ENCODE measurements at places on chromosomes 12 and 14.

- DNase-seq = no peak
Measured at GRCh38 chr12:58458102-58458501, 462.2 kb downstream of the LRIG3 start.

GRCh38 chr12:53234271-53234914 is 2.4 kb upstream of the RARG start:
- DNase-seq = no peak

GRCh38 chr14:22573804-22574203 is 15.2 kb downstream of the DAD1 start:
- DNase-seq = no peak

DNA sequence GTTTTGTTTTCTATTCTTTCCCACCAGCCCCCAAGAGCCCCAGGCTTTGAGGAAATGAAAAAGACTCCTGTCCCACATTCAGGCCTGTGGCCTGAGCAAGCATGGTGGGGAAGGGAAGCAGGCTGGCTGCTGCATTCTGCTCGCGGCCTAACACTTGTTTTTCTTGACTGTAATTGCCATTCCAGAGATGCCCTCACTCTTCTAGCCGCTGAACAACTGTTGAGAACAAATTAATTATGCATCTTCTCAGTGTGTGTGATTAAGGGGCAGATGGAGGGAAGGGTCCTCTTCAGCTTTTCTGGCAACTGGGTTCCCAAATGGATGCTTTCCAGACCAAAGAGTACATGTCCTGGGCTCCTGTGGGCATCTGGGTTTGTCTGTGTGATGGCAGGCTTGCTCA is 43.3 kb downstream of the ADCK1 start:
- no peak for DNase-seq

- no peak for DNase-seq
Measured at GRCh38 chr14:54207075-54207474, 189.7 kb upstream of the CDKN3 start.

DNA sequence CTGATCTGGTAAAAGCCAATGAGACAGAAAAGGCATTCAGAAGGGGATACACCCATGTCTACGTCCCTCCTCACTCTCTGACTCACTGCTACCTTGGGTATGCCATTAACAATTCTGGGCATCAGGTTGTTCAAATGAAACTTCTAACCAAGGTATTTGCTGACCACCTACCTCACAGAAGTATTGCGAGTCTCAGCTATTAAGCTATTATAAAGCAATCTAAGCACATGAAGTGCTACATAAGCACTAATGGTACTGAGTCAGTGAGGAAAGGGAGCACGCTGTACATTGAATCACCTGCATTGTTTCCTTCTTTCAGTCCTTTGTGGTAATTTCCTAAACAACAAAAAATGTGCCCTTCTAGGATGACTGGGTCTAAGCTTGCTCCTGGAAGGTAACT is 62.8 kb upstream of the CCDC91 start:
- DNase-seq = no peak

GRCh38 chr14:81453166-81453766 is 53.1 kb upstream of the STON2 start:
- no peak for DNase-seq

DNA sequence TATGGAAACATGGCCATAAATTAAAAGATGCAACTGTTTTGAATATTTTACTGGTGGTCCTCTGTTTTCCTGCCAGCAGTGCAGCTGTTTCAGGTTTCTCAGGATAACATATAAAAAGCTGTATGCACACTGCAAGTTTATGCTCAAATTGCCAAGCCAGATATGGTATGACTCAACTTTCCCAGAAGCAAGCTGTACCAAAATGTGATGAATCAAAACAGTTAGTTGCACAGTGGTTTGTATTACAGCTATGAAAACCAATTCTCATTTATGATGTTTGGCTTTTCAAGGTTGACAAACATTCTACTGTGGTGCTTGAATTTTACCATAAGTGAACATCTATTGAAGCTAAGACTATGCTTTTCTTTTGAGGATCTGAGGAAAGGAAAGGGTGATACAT is 15.5 kb downstream of the TRMT5 start:
- DNase-seq = no peak

DNA sequence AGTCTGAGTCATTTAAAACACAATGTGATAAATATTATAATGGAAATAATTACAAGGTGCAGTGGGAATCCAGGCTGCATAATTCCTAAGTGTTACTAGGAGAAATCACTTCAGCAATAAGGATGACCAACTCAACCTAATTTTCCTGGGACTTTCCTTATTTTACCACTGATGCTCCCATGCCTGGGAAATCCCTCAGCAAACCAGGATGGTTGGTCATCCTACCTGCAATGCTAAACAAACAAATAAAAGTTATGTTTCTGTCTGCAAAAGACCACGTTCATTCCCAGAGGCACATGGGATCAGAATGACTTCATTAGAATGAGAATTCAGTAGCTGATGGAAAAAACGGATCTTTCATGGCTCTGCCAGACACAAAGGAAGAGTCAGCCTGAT is 130.8 kb upstream of the RAP1B start:
- DNase-seq = no peak

DNA sequence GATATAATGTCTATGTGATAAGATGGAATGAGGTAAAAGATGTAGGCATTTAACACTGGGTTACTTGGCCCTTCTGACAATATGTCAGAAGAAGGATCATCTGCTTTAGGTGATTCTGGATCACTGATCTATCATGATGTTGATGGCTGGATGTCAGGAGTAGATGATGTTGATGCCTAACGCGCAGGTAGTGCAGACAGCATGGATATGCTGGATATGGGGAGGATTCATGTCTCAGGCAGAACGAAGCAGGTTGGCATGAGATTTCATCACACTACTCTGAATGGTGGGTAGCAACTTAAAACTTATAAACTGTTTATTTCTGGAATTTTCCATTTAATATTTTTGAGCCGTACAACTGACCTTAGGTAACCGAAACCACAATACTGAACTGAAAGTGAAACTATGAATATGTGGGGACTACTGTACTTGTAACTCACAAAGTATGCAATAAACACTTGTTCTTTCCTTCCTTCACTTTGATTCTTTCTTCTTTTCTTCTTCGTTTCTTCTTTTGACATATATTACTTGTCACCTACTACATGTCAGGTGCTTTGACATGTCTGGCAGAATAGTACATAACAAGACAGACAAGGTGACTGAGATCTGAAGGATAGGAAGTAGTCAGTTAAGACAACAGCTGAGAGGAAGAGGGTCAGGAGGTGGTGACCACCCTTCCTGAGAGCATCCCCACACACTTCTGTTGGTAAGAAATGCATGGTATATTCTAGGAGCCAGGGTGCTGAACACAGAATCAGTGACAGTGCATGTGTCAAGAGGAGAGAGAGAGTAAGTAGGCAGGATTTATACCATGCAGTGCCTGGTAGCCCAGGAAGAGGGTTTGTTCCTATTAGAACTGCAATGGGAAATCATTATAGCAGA is 238.8 kb downstream of the PPFIA2 start:
- no peak for DNase-seq

DNA sequence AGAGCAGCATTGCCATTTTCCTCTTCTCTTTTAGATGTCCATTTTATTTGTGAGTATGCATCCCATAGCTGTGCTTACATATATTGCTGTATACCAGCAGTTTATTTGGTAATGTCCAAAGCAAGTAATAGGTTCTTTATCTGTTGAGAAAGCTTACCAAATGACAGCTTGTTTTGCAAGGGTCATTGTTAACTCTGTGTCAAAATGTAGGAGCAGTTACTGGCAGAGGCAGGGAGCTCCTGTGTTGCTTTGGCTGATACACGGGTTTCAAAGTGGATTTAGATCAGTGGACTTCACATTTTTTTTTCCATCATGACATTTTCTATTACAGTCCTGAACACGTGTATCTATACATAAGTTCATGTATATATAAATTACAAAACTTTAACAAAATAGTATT is 38.1 kb upstream of the LRTM2 start:
- DNase-seq = no peak

DNA sequence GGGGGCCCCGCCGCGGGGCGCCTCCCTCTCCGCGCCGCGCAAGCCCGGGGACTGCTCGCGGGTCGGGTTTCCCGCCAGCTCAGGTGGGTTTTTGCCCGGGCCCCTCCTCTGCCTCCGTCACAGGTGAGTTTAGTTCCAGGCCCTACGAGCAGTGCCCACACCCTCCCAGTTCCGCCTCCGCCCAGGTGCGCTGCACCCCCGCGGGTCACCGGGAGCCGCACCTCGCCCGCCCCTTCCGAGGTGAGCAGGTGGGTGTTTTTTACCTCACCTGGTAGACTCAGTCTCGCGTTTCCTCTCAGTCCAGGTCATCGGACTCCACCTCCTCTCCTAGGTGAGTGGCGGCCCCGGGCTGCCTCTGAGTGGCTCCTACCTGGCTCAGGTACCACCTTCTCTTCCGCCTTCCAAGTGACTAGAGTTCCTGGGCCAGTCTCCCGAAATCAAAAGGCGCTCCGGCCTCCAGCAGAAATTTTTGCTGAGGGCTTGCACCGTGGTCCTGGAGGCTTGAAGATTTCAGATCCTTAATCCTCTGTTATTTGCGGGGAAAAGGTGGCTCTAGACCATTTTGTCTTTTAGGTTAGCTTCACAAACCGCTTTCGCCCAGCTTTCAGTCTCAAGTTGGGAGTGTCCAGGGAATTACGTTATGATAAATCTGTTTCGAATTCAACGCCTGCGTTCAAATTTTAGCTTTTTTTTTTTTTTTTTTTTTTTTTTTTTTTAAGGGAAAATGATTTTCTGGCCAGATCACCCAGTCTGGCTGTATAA is at the start of gene TMEM30B:
TSS of gene TMEM30B (minus strand) at position 153 of the 762 bp plus-strand sequence. CDS start 191 bp downstream, outside the sequence.
- peak; percentile 22 for DNase-seq

DNA sequence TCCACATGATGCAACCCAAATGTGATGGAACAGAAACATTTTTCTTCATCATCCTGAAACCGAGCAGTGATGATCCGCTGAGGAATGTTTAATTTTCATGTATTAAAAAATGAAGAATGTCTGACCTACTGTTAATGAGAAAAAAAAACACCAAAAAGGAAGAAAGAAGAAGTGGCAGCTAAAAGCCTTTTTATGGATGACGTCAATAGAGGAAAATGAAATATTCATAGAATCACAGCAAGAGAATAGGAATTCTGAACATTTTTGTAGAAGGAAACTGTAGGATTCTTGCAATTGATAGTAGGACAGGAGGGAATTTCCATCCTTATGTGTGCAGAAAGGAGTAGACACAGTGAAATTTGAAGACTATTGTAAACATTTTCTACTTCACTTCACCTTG is 112.9 kb downstream of the PRKCH start:
- DNase-seq = no peak

DNA sequence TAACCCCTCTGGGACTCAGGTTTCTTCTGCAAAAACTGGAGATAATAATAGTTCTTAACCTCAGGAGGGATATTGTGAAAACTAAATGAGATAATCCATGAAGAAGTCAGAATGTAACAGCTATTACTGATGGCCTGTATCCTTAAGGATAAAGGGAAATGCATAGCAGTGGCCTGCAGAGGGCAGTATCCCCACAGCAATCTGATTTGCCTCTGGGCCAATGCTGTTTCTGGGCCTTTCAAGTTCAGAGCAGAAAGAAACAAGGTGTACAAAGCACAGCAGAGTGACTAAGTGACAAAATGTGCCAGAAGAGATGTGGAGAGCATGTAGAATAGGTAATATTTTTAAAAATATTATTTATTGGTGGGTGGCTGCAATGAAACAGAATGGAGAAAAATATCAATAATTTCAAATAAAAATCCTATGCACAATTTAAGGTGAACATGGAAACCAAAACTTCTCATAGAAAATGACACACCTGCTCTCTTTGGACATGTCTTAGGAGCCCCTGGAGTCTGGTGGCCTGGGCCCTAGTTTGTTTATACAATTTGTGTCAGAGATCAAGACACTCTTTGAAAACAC is 90.3 kb downstream of the C12orf75 start:
- peak; percentile 4 for DNase-seq

DNA sequence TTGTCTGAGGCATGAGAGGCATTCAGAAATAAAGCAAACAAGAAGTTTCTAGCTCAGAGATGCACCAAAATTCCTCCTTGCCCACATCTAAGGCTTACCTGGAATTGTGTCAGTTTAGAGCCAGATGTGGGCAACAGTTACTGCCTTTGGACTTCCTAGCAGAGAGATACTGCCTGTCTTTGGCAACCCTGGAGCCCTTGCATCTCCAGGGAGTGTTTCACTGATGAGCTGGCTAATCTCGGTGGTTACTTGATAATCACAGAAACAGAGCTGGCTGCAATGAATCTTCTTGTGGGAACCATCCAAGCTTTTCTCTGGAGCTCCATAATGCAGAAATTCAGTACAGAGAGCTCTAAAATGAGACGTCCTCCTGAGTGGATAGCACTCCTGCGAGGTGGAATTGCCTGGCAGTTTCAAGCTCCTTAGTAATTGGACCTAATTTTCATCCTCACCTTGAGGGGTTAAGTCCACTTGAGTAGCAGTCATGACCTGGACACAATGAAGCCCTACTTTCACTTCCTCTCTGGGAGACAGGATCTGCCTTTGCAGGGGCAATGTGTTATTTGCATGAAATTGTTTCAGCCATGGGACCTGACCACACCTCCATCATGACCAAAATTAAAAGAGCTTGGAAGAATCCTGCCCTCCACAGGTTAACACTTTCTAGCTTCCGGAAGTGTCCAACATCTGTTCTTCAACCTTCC is 108.8 kb upstream of the ARHGAP5 start:
- no peak for DNase-seq

GRCh38 chr12:3272958-3273357 is 195.8 kb downstream of the TSPAN9 start:
- no peak for DNase-seq

GRCh38 chr14:102760496-102761193 is 16.6 kb upstream of the TRAF3 start:
- no peak for DNase-seq
